Stimulated activated effector memory CD8-positive, alpha-beta T cell treated with anti-CD3 and anti-CD28 coated beads, Interleukin-12 subunit alpha, Interleukin-12 subunit beta, amount 100 ng/mL, for 72 hours (primary cell): ENCODE measurements at places on chromosomes 2 and 18.

- no peak for DNase-seq
Measured at GRCh38 chr2:62200291-62200841, 4.5 kb downstream of the B3GNT2 start.

DNA sequence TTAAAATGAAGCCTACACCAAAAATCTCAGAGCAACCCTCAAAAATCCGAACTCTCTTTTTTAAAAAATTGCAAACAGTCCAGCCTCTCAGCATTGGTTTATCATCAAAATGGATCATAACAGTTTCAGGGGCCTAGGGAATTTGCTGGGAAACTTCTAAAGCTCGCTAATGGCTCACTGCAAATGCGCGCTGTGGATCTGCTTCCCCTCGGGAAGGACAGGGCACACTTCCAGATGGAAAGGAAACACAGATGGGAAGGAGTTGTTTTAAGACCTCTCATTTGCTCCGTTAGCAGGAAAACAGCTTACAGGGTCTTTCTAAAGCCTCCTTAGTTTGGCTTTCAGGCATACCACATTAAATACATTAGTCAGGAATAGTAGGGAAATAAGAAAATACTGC, 27.2 kb downstream of the FECH start:
- DNase-seq = no peak

- DNase-seq = no peak
Measured at GRCh38 chr2:25483607-25484266, 142.0 kb upstream of the DNMT3A start.

DNA sequence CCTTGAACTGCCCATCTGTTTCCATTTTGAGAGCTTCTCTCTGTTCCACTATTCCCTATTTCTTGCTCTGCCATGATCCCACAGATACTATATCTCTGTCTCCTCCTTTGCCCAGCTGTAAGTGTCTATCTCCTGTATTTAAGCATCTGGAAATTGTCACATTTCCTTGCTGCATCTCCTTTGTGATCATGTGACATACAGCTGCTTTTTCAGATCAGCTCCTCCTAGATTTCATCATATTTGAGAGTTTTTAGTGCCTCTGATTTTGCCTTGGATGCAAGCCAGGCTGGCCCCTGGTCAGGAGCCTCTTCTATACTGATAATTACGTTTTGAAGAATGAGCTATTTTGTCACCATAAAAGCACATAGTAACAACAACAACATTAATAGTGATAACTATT, 131.7 kb upstream of the TNP1 start:
- no peak for DNase-seq

DNA sequence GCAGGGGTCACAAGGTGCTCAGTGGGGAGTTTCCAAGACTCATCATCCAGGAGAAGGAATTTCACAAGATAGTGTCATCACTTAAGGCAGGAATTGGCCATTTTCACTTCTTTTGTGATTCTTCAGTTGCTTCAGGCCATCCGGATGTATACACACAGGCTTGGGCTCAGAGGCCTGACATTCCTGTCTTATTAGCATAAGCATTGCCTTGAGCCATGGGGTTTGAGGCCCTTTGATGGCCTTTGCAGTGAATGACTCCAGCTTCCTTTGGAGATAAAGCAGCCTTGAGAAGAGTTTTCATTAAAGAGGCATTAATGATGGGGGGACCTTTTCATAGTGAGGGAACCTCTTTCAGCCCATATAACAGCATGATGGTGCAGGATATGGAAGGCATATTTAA, 366.0 kb upstream of the CNTNAP5 start:
- DNase-seq = no peak

- no peak for DNase-seq
Measured at GRCh38 chr18:29305516-29305915, 1128.6 kb upstream of the CDH2 start.

- DNase-seq = no peak
Measured at GRCh38 chr2:102126660-102127059, 15.9 kb upstream of the IL1R1 start.

DNA sequence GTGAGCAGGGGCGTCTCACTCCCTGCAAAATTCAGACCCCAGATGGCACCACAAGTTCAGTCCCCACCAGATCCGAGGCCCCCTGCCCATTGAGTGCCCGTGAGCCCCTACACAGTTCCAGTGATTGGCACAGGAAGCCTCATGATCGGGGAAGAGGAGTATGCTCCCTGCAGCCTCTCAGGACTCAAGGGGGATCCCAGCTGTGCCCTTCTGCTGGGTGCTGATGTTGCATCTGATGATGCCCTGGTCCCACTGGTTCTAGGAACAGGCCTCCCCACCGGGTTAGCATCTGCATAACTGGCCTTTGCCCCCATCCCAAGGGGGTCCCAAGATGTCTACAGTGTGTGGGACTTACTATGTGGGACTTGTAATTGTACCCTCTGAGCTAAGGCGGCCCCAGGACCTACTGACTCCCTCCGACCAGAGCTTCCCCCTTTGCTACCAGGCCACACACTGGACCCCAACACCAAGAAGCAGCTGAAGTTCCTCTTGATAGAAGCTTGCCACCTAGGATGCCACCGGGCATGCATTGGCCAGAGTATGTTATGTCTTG, 8.6 kb downstream of the ALPG start:
- no peak for DNase-seq

- DNase-seq = no peak
Measured at GRCh38 chr2:73981081-73982001, 3.4 kb upstream of the TET3 start.

- no peak for DNase-seq
Measured at GRCh38 chr2:238162846-238163441, 4.2 kb downstream of the ERFE start.

- no peak for DNase-seq
Measured at GRCh38 chr18:58049000-58049688, 5.1 kb downstream of the NEDD4L start.

GRCh38 chr2:48482769-48483168, 47.2 kb upstream of the STON1 start:
- DNase-seq = no peak

GRCh38 chr2:56449449-56449860, 265.7 kb downstream of the CCDC85A start:
- no peak for DNase-seq

DNA sequence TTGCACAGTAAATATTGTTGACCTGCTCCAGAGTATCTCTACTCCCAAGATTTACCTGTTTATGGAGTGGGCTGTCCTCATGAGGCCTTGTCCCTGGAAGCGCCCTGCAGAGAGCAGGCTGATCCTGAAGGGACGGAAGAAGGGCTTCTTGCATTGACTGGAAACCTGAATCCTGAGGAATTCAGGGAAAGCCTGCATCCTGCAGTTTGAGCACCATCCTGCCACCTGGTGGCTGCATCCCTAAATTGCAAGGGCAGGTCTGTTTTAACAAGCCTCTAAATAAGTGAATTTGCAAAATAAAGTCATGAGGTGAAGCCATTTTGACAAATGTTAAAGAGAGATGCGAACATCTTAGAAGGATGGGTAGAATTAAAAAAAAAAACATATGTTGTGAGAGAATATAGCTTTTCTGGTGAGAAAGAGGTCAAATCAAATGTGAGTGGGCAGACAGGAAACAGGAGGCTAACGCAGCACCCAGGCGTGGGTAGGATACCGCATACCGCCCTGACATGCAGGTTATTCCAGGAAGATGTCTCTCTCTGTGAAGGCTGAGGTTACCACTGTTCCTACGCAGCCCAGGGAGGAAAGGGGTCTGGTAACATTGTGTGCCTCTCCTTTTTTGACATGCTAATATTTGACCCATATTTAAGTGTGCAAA, 754.9 kb downstream of the RNF144A start:
- DNase-seq = peak; percentile 82

GRCh38 chr2:238285653-238286082, 2.7 kb downstream of the PER2 start:
- no peak for DNase-seq

DNA sequence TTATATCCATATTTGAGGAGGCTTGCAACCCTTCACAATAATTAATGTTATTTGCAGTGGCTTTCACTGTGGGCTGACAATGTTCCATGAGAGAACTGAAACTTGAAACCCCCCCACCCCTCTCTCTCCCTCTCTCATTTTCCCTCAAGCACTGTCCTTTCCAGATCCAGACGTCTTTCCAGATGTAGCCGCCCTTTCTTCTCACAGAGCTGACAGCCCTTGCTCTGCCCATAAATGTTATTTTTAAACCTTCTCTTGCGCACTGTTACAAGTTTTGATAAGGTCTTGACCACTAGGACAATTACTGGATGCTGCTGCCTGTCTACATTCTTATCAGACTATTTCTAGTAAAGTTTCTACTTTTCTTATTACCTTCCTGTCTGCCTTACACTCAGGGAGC, 91.4 kb upstream of the LINC00305 start:
- DNase-seq = no peak

GRCh38 chr2:88307817-88308216, 137.7 kb downstream of the THNSL2 start:
- DNase-seq = no peak

DNA sequence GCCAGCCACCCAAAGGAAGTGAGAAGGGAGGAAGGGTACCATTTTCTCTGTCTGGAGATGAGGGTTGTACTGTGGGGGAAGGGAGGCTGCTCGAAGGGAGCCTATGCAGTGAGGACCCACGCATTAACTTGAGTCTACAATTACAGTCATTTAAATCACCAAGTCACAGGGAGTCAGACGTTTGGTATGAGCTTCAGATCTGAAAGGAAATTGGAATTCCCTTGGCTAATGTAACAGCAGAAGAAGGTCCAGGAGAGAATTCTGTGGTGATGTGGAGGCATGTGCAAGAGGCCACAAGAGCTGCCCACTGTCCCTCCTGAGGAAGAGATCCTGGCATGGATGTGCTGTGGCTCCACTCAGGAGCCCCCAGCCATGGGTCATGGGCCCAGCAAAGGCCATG, 22.5 kb downstream of the DAPL1 start:
- DNase-seq = no peak

- no peak for DNase-seq
Measured at GRCh38 chr2:118044103-118044716, 30.3 kb upstream of the CCDC93 start.

- no peak for DNase-seq
Measured at GRCh38 chr18:77422974-77423867, 173.6 kb downstream of the GALR1 start.

GRCh38 chr2:188682838-188683237, 291.3 kb upstream of the COL3A1 start:
- no peak for DNase-seq

DNA sequence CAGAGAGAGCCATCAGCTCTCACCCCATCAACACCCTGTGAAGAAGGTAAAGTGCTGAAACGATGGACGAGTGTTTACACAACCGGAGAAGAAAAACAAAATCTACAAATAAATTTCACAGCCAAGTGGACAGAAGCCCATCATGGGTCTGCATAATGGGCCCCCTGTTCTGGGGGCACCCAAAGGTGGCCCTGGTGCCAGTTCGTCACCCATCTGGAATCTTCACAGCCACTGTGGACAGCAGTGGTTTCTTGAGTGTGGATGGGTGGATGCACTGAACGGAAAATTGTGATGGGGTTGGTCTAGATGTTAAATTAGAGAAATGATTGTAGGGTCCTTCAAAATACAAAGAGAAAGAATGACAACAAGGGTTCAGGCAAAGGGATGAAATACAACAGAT, 38.8 kb downstream of the ANKMY1 start:
- no peak for DNase-seq

DNA sequence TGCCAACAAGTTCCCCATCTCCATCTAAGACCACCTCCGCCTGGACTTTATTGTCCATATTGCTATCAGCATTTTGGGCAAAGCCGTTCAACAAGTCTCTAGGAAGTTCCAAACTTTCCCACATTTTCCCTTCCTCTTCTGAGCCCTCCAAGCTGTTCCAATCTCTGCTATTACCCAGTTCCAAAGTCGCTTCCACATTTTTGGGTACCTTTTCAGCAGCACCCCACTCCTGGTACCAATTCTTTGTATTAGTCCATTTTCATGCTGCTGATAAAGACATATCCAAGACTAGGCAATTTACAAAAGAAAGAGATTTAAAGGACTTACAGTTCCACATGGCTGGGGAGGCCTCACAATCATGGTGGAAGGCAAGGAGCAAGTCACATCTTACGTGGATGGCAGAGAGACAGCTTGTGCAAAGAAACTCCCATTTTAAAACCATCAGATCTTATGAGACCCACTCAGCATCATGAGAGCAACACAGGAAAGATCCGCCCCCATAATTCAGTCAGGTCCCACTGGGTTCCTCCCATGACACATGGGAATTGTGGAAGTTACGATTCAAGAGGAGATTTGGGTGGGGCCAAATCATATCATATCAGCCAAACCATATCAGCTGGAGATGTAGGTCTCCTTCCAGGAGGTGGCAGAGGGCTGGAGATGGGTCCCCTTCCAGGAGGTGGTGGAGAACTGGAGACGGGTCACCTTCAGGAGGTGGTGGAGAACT, 19.8 kb upstream of the TXNDC2 start:
- no peak for DNase-seq

- no peak for DNase-seq
Measured at GRCh38 chr2:61291851-61292575, 130.0 kb downstream of the C2orf74 start.

DNA sequence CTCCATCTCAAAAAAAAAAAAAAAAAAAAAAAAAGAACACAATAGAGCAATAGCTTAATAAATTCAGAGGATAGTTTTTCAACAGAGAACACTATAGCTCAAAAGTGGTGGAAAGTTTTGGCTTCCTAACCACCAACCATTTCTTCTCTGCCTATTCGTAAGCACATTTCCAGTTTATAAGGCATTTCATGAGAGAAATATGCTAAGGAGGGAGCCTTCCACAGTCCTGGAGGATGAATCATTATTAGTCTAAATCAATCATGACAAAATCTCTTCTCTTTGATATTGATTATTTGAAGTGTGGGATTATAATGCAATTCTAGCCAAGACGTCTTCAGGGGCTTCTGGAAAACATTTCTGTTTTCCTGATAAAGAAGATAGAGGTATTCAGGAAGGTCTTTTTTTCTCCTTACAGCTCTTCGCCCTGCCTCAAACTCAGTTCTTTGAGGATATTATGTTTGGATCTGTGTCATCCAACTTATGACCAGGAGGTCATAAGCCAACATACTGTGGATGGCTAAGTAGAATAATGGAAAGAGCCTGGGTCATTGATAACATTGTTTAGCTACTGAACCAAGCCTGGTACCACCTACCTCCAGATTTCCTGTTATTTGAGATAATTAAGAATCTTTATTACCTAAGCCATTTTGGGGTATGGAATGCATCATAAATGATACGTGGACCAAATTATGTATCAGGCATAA, 207.3 kb downstream of the TRIB2 start:
- no peak for DNase-seq
